ENCODE measurements at places on chromosomes 16 and 17. TPM values are rescaled to one million over a fixed set of nuclear protein-coding genes. Genes with fewer than 3 reads are reported as not detected.

Gene KRT25
- not detected for total RNA-seq

Gene CCT6B
- 3.0 TPM for total RNA-seq

DNA sequence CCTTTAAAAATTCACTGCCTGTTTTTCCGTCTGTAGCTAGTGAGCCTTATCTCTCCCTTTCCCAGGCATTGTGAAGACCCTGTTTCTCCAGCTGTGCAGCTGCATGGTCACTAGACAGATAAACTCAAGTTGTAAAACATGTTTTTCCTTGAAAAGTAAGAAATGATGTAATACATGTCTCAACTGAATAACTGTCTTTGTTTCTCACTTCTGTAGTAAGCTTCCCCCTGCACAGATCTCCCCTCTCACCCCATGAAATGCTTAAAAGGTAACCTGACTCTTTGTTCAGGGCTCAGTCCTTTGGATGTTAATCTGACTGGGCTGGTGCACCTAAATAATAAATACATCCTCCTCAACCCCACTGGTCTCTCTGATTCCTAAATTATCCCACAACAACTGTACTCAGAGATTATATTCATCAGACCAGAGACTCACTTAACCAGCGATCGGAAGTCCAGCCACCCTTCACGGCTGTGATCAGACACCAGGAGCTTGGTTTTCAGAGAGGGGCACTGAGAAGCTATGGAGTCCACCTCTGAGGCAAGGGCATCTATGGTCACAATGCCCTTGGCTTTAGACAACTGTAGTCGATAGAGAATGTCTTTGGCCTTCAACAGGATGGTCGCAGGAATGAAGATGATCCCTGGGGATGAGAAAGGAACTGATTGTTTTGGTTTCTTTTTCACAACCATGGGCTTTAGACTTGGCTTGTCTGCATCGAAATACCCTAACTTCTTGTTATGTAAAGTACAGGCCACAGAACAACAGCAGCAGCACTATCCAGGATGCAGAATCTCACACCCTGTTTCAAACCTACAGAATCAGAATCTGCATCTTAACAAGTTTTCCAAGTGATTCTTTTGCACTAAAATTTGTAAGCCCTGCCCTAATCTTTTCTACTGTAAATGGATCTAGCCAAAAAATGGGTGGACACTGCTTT lies 15.4 kb downstream of the ACSM1 start:
- no peak overlapping the region for H3K4me3 ChIP-seq
- H3K27ac ChIP-seq: no peak overlapping the region
- H3K27me3 ChIP-seq: no peaks in the 10 kb centered on the region
- no peak for DNase-seq
- peaks cover 3% of the 10 kb centered on the region for H3K4me1 ChIP-seq

- H3K4me3 ChIP-seq: no peak overlapping the region
- DNase-seq: no peak
- H3K4me1 ChIP-seq: peaks cover 9% of the 10 kb centered on the region
- no peaks in the 10 kb centered on the region for H3K27me3 ChIP-seq
- no peaks in the 10 kb centered on the region for H3K36me3 ChIP-seq
These were observed 16.0 kb upstream of the ARL4D start for GRCh38 chr17:43382776-43383175.

Gene SEZ6L2
- total RNA-seq: 25.1 TPM

GRCh38 chr17:28334171-28334570 lies 1.1 kb downstream of the IFT20 start:
- no peak for DNase-seq
- peaks cover 22% of the 10 kb centered on the region for H3K36me3 ChIP-seq
- H3K27ac ChIP-seq: peak overlapping the region; percentile 89
- H3K27me3 ChIP-seq: no peaks in the 10 kb centered on the region
- no peak overlapping the region for H3K4me3 ChIP-seq

Gene TEKT1
- not detected for total RNA-seq

- H3K36me3 ChIP-seq: no peaks in the 10 kb centered on the region
- no peak overlapping the region for H3K27ac ChIP-seq
- no peaks in the 10 kb centered on the region for H3K4me1 ChIP-seq
- no peak for DNase-seq
- H3K27me3 ChIP-seq: no peaks in the 10 kb centered on the region
These were observed 102.2 kb downstream of the RAP1GAP2 start for GRCh38 chr17:2898255-2898926.

DNA sequence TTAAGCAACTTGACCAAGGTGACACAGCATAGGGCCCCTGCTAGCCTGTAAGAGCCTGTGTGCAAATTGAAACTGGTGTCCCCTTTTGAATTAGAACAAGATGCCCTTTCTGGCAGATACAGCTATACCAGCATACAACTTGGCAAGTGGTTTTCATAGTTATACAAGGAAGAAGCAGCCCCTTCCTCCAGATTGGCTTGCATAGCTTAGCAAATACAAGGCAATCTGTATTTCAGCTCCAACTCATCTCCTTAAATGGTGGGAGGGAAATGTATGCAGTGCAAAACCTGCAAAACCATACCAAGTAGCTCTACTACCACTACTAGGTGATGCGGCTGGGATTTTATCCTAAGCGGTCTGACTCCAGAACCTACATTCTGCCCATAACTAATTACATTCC lies 427.1 kb downstream of the HAPSTR1 start:
- DNase-seq: no peak
- no peak overlapping the region for H3K4me3 ChIP-seq
- no peaks in the 10 kb centered on the region for H3K36me3 ChIP-seq
- H3K27ac ChIP-seq: no peak overlapping the region

Gene ADAD2
- 0.12 TPM for total RNA-seq

- no peak overlapping the region for H3K27ac ChIP-seq
- no peaks in the 10 kb centered on the region for H3K27me3 ChIP-seq
- no peaks in the 10 kb centered on the region for H3K36me3 ChIP-seq
- DNase-seq: no peak
- H3K4me1 ChIP-seq: no peaks in the 10 kb centered on the region
These were observed 26.6 kb downstream of the LIG3 start for GRCh38 chr17:35006961-35007360.

GRCh38 chr17:3788200-3788599 lies 12.8 kb downstream of the ITGAE start:
- H3K27me3 ChIP-seq: no peaks in the 10 kb centered on the region
- H3K36me3 ChIP-seq: no peaks in the 10 kb centered on the region
- DNase-seq: no peak
- no peak overlapping the region for H3K27ac ChIP-seq
- H3K4me3 ChIP-seq: no peak overlapping the region

Gene SLFN14
- 0.39 TPM for total RNA-seq

DNA sequence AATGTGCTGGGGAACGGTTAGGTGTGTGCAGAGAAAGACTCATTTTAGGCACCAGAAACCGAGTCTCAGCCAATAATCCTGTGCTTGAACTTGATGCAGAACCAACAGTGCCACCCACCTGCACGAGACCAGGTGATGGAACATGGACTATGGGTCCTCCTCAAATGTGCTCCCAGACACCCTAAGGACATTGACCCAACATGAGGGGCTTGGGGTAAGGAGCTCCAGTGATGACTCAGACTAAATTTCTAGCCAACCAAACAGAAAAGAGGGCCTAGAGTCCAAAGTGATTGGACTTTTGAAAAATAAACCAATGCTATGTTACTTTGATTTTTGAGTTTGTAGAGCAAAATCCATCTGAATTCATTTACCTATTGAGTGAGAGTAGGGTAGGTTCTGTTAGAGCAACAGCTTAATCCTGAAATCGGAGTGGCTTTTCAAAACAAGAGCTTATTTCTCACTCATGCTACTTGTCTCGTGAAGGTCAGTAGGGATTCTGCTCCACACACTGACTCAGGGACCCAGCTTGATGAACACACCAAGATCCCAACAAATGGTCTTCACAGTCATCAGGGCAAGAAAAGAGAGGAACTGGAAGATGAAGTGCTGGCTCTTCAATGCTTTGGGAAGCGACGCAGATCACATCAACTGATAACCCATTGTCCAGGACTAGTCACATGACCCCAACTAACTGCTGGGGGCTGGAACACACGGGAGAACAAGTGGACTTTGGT lies 21.8 kb downstream of the FAM20A start:
- no peak overlapping the region for H3K4me3 ChIP-seq
- H3K36me3 ChIP-seq: no peaks in the 10 kb centered on the region
- H3K27me3 ChIP-seq: no peaks in the 10 kb centered on the region
- no peak overlapping the region for H3K27ac ChIP-seq
- DNase-seq: no peak
- H3K4me1 ChIP-seq: no peaks in the 10 kb centered on the region

GRCh38 chr17:37388266-37388665 lies 12.5 kb downstream of the C17orf78 start:
- H3K27me3 ChIP-seq: no peaks in the 10 kb centered on the region
- DNase-seq: no peak

Gene CCL7
- total RNA-seq: not detected

- H3K27me3 ChIP-seq: peaks cover 18% of the 10 kb centered on the region
- H3K27ac ChIP-seq: no peak overlapping the region
- no peak overlapping the region for H3K4me3 ChIP-seq
- no peaks in the 10 kb centered on the region for H3K4me1 ChIP-seq
- no peaks in the 10 kb centered on the region for H3K36me3 ChIP-seq
- DNase-seq: no peak
These were observed 43.4 kb downstream of the IRX6 start for GRCh38 chr16:55367301-55367811.

DNA sequence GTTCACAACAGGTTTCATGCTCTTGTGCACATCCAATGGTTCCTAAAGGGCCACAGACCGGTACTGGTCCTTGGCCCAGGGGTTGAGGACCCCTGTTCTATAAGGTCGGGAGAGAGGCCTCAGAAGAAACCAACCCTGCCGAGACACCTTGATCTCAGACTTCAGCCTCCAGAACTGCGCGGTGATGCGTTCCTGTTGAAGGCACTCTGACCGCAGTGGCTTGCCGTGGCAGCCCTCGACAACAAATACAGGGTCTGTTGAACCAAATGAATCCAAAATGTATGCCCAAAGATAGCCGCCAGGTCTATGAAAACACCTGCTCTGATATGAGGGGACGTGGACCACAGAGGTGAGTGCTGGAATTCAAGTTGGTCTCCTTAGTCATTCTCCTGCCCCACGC lies 389.8 kb downstream of the SEC14L1 start:
- H3K36me3 ChIP-seq: no peaks in the 10 kb centered on the region
- H3K27me3 ChIP-seq: peaks cover 21% of the 10 kb centered on the region
- DNase-seq: no peak
- no peaks in the 10 kb centered on the region for H3K4me1 ChIP-seq
- H3K4me3 ChIP-seq: no peak overlapping the region
- H3K27ac ChIP-seq: no peak overlapping the region

DNA sequence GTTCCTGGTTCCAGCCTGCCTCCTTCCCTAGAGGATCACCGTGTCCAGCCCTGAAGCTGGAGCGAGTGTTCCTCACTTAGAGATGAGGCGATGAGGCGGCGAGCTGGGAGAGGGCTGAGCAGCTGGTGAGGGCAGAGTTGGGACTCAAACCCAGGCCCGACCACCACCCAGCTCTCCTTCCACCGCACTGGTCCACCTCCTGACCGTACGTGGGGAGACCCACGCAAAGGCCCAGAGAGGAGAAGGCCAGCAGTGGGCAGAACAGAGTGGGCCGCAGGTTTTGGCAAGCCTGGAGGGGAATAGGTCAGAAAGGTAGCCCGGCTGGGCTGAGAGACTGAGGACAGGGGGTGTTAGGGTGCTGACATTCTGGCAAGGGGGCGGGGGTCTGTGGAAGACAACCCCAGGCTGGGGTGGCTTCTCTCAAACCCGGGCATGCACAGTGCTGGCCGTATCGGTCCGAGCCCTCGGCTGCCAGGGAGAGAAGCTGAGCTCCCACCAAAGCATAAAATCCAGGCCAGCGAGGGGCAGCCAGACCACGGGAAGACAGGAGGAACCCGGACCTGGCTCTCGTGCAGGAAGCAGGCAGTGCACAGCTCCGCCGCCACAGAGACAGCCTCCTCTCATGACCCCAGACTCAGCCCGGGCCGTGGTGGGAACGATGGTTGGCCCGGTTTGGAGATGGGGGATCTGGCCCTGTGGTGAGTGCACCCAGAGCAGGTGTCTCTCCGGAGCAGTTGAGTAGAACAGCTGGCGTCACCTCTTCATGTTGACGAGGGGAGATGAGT lies 24.9 kb downstream of the MLYCD start:
- DNase-seq: no peak
- no peak overlapping the region for H3K27ac ChIP-seq
- H3K27me3 ChIP-seq: no peaks in the 10 kb centered on the region
- no peaks in the 10 kb centered on the region for H3K36me3 ChIP-seq

GRCh38 chr17:1027044-1027443 lies 30.1 kb downstream of the TIMM22 start:
- H3K27ac ChIP-seq: no peak overlapping the region
- no peaks in the 10 kb centered on the region for H3K27me3 ChIP-seq
- H3K4me1 ChIP-seq: peaks cover 31% of the 10 kb centered on the region
- H3K36me3 ChIP-seq: peaks cover 4% of the 10 kb centered on the region
- no peak overlapping the region for H3K4me3 ChIP-seq

GRCh38 chr17:46984341-46984740 lies 5.3 kb upstream of the RPRML start:
- peaks cover 3% of the 10 kb centered on the region for H3K27me3 ChIP-seq
- no peak for DNase-seq
- no peaks in the 10 kb centered on the region for H3K36me3 ChIP-seq
- H3K4me3 ChIP-seq: no peak overlapping the region

- H3K4me3 ChIP-seq: no peak overlapping the region
- DNase-seq: no peak
- H3K27me3 ChIP-seq: no peaks in the 10 kb centered on the region
- no peaks in the 10 kb centered on the region for H3K36me3 ChIP-seq
These were observed 36.2 kb upstream of the MAP3K14 start for GRCh38 chr17:45353043-45353442.

Gene CSH2
- total RNA-seq: not detected

Gene SOX8
- 0.28 TPM for total RNA-seq

Gene FBXO39
- total RNA-seq: not detected

DNA sequence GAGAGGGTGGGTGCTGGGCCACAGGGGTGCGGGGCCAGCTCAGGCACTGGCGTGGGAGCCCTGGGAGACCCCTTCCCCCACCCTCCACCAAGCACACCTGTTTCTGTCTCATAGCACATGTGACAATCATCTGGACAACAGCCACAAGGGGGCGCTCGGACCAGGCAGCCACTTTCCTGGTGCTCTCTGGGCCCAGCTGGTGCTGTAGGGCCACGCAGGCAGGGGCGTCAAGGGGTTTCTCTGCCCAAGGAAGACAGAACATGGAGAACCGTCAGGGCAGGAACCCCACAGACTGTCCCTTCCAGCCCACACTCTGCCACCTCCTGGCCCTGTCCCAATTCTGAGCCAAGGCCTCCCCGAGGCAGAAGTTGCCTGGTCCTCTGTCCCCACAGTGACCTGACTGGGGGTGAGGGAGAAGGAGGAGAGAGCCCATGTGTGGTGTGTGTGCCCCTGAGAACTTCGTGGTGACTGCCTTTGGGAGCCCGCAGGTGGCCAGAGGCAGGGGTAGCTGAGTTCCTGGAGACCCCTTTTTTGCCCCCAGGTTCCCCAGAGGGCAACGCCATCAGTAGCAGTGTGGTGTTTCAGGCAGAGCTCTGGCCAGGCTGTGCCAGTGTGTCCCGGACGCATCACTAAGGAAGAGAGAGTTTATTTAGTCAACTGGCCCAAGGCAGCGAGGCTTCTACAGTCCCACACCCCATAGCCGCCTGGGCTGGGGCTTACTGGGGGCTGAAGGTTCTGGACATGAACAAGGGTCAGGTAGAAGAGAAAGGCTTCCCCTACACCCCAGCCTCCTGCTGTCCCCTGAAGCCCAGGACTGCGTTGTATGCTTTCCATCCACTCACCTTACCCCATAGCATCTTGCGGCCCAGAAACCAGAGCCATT lies 3.1 kb upstream of the SETD6 start:
- peaks cover 11% of the 10 kb centered on the region for H3K4me1 ChIP-seq
- peaks cover 43% of the 10 kb centered on the region for H3K36me3 ChIP-seq
- peak; percentile 83 for DNase-seq

Data from adrenal gland (tissue), 19 donors.